Endothelial cell of umbilical vein (primary cell): ENCODE measurements at places on chromosomes 2 and 18. TPM values are rescaled to one million over a fixed set of nuclear protein-coding genes. Genes with fewer than 3 reads are reported as not detected.

GRCh38 chr2:138026111-138027020 is 62.1 kb downstream of the HNMT start:
- H3K27ac ChIP-seq: no peak overlapping the region
- DNase-seq: no peak
- no peaks in the 10 kb centered on the region for H3K36me3 ChIP-seq
- no peaks in the 10 kb centered on the region for H3K27me3 ChIP-seq

The PLCD4 gene
- total RNA-seq: 1.4 and 3.1 TPM in 2 replicates

The CCDC178 gene
- 0.80 and 1.3 TPM in 2 replicates for total RNA-seq

DNA sequence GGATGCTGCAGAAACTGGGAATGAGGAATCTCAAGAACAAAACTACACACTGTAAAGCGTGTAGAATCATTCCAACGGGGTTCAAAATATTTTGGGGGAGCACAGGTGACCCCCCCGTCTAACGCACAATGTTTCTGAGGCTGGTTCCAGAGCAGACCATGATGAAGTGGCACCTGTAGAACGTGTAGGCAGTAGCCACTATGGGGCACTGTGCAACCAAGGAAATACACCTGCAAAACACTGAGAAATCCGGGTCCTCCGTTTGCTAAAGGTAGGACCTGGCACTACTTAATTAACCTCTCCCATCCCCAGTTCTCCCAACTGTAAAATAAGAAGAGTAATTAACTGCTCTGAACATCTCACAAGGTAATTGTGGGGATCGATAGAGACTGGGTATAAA is 22.6 kb downstream of the ST6GAL2 start:
- no peak for DNase-seq
- no peaks in the 10 kb centered on the region for H3K27me3 ChIP-seq
- no peak overlapping the region for H3K4me3 ChIP-seq
- H3K4me1 ChIP-seq: no peaks in the 10 kb centered on the region
- no peak overlapping the region for H3K27ac ChIP-seq

DNA sequence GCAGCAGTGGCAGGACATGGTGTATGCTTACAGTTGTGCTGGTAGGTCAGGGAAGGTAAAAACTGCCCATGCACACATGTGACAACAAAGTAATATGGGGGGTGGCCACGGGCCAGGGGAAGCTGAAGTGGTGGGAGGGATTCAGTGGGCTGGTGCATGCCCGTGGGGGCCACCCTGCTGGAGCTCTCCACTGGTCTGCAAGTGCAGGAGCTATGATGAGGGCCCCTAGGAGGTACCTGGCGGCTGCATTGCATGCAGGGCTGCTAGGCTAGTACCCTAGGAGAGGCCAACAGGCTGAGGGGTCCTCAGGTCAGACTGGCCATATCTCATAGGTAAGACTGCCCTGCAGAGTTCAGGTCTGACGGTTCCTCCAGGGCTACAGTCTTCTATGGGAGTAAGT is 265.9 kb downstream of the NUP35 start:
- H3K4me3 ChIP-seq: no peak overlapping the region
- H3K4me1 ChIP-seq: no peaks in the 10 kb centered on the region
- DNase-seq: no peak
- H3K36me3 ChIP-seq: no peaks in the 10 kb centered on the region
- no peak overlapping the region for H3K27ac ChIP-seq
- H3K27me3 ChIP-seq: no peaks in the 10 kb centered on the region

DNA sequence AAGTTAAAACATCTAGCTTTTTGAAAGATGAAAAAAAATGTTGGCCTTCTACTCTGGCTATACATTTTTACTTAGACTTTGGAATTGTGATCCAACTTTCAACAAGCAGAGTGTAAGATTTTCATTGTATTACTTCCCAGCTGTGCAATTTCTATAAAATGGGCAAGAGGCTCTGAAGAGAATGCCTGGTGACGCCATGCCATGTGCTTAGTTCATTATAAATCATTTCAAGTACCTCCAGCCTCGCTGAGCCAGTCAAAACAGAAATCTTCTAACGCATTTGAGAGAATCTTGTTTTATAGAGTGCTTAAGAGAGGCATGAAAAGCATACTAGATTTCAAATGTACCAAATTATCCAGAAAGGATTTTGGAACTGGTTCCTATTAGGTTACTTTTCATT is 10.1 kb upstream of the STK17B start:
- no peak for DNase-seq
- no peaks in the 10 kb centered on the region for H3K4me1 ChIP-seq
- H3K36me3 ChIP-seq: no peaks in the 10 kb centered on the region
- H3K27me3 ChIP-seq: no peaks in the 10 kb centered on the region
